Stimulated activated CD8-positive, alpha-beta memory T cell treated with anti-CD3 and anti-CD28 coated beads, Interleukin-7, amount 100 ng/mL, for 48 hours (primary cell): ENCODE measurements at places on chromosomes 2 and 18.

GRCh38 chr2:109364217-109364616 lies 235.2 kb downstream of the SH3RF3 start:
- DNase-seq = no peak

- DNase-seq = no peak
Observed at GRCh38 chr2:135882415-135882814, 6.2 kb upstream of the MCM6 start.

GRCh38 chr2:118050386-118050785 lies 36.5 kb upstream of the CCDC93 start:
- no peak for DNase-seq

DNA sequence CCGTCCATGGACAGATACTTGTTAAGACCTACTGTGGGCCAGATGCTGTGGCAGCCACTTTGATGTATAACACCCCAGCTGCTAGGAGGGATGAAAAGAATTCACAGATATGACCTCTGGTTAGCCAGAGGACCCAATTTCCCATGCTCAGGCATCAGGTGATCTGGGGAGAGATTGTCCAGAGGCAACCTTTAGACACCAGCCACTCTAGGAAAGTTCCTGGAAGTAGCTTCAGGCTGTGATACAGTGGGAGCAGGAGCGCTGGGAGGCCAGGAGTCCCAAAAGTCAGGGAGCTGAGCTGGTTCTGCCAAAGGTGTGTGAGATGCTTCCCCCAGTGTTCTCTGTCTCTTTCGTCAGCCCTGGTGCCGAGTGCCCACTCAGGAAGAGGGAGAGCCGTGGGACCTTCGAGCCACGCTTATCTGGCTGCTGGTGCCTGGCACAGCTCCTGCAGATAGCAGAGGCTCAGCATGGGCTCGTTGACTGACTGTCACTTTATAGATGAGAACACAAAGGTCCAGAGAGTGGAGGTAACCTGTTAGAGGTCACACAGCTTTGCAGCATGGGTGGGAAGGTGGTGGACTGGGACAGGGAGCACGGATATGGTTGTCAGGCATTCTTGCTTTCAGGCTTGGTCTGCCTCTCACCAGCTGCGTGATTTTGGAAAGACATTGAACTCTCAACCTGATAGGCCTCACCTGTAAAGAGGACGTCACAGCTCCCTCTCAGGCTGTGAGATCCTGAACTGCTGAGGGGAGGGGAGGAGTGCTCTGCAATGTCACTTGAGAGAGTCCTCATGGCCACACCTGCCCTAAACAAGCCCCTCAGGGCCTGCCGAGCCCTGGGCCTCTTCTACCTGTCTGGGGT lies 7.8 kb upstream of the RALB start:
- no peak for DNase-seq

- DNase-seq = no peak
Observed at GRCh38 chr2:54572262-54572635, 116.1 kb downstream of the SPTBN1 start.

GRCh38 chr2:173997269-173997668 lies 32.1 kb upstream of the SP3 start:
- no peak for DNase-seq

DNA sequence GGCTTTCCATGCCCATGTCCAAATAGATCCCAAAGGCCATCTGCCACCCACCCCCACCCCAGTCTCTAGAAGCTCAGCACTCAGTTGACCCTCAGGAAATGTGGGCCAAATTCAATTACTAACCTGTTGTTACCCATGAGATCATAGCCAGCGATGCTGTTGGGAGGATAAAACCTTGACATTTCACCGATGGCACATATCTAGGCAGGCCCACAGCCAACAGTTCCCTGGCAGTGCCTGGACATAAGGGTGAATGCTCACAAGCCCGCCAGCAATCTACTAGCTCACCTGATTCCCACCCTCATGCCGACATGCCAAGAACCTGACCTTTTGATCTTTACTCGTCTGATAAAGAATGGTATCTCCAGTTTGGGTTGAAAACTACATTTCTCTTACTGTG lies 11.8 kb upstream of the ACOXL start:
- no peak for DNase-seq

GRCh38 chr2:231691251-231691772 lies 17.0 kb upstream of the PTMA start:
- no peak for DNase-seq

DNA sequence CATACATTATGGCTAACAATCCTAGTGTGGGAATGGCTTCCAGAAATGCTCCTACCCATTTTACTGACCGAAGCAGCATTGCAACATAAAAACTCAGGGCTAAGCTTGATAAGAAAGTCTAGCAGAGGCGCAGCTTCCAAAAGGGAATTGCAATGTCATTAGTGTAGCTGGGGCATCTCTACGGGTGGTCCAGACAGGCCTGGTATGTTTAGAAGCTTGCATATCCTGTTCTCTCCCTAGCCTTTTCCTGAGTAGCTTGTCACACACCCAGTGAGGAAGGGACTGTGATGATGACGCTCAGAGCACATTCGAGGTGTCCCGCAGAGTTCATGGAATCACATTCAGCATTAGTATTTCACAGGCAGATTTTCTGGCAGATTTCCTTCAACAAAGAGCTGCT lies 38.0 kb upstream of the COL5A2 start:
- no peak for DNase-seq

- no peak for DNase-seq
Observed at GRCh38 chr2:148966438-148966758, 72.1 kb upstream of the LYPD6B start.
